ENCODE measurements at places on chromosomes 6 and 20.

GRCh38 chr6:112061605-112062004, 7.7 kb downstream of the CCN6 start:
- no peak for DNase-seq

GRCh38 chr20:18749528-18749927, 64.1 kb upstream of the SCP2D1 start:
- DNase-seq, result no peak

DNA sequence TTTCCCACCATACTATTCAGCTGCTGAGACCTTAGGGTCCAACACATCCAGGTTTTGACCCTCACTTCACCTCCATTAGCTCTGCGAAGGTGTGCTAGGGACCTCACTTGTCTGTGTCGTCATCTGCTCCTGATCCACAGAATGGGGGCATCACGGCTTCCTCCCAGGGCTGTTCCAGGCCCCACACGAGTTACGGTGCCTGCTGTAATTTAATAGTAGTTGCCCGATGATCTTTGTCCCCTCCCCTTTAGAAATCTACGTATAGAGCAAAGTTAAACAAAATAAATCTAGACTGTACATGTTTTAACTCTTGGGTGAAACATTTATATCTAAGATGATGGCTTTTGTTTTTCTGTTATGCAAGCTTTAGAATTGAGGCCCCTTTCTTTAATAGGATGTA, 49.1 kb upstream of the NAA20 start:
- DNase-seq, result no peak

DNA sequence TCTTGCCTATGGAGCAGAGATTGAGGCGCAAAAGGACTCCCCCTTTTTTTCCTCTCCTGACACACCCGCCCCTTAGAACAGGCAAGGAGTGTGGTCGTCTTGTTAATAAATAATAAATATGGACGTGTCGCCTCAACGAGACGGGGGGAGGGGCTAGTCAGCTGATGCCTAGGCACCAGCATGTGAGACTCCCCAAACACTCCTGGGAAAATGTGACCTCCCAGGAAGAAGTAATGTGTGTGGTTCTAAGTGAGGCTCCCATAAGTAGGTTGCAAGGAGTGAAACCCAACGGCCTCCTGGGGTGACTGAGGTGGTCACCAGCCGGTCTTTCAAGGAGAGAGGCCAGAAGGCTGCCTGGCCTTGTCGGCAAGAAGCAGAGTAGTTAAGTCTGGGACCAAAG, 1.1 kb upstream of the FAXC start:
- no peak for DNase-seq

DNA sequence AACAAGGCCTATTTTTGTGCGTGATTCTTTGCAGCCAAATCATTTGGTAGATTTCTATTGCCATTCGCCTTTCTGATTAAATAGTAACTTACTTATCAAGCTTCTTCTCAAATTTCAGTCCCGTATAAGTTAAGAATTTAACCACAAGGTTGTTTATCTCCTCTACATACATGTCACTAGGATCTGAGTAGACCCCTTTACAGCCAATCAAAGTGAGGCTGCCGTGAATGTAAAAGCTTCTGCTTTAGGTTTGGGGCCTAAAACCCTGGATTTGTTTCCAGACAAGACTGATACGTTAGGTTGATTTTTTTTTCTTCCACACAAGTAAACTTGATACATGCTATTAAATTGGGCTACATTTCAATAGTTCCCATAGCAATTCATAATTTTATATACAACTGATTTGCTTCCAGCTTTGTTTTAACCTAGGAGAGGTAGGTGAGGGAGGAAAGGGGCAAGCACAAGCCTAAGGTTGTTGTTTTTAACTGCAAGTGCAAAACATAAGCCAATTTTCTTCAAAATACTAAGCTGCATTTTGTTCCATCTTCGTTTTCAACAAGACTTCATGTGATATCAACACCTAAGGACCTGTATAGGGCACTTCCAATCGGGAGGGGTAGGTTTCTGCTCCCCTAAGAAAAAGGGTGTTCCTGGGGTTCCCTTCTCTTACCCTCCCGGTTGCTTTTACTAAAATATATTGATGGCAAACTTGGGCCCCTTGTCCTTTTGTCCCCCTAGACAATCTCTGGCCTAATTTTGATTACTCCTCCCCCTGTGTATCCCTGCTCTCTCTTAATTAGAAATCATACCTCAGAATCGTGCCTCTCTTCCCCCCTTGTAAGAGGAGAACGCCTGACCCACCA, 1.7 kb downstream of the RANBP9 start:
- peak; percentile 12 for DNase-seq

DNA sequence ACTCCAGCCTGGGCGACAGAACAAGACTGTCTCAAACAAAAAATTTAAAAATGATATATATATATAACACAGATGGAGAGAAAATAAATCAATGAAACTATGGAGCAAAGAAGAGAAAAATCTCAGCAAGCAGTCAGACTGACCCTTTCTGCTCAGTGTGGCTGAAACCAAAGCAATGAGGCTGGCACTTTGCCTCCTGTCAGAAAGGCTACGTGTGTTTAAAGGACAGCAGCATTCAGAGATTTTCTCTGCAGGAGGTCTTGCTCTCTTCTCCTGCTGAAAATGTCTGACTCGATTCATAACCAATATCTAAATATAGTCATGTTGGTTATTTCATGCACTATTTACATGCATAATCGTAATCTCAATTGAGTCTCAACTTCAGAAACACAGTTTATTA, 527.0 kb upstream of the JARID2 start:
- no peak for DNase-seq

- no peak for DNase-seq
Measured at GRCh38 chr20:21559305-21559704, 45.4 kb upstream of the NKX2-2 start.

DNA sequence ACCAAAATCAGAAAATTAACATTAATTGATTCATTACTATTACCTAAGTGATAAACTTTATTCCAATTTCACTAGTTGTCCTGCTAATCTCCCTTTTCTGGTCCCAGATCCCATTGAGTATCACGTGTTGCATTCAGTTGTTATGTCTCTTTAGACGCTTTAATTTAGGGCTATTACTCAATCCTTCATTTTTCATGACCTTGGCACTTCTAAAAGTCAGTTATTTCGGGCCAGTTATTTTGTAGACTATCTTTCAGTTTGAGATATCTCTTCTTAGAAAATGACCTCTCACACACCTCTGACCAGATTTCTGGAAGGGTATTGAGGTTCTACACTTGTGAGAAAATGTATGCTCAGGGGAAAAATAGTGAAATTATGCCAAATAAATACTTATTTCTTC, 34.0 kb upstream of the TASP1 start:
- no peak for DNase-seq
